ENCODE measurements at places on chromosomes 6 and 20.

- no peak for DNase-seq
Observed at GRCh38 chr6:163249651-163250101, 164.8 kb upstream of the QKI start.

DNA sequence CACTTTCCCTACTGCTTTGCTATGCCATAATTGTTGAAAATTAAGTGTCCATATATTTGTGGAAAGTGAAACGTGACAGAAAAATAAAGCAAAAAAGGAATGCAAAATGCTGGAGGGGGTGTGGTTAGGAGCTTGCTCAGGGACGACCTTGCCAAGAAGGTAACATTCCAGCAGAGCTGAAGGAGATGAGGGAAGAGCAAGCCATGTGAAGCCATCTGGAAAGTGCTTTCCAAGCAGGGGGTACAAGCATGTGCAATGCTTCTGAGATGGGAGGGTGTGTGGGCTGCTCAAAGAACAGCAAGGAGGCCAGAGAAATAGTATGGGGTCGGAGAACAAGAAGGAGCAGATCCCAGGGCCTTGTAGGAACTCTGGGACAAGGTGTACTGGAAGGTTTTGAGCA, 161.7 kb downstream of the ISM1 start:
- DNase-seq: no peak

DNA sequence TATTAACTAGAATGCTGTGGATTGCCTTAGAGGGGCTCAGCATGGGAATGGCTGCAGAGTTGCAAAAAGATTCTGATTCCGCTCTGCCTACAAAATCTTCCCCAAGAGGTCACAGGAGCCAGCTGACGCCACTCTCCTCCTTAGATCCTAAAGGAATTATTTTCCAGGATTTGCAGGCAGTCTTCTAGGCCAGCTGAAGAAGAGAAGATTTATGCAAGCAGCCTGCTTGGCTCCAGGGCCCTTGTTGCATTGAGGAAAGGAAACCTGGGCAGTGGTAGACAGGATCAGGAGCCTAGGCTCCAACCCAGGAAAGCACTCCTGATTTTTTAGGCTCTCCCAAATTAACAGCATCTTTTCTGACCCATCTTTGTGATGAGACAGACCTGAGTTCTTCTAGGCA, 245.8 kb downstream of the PKHD1 start:
- no peak for DNase-seq

DNA sequence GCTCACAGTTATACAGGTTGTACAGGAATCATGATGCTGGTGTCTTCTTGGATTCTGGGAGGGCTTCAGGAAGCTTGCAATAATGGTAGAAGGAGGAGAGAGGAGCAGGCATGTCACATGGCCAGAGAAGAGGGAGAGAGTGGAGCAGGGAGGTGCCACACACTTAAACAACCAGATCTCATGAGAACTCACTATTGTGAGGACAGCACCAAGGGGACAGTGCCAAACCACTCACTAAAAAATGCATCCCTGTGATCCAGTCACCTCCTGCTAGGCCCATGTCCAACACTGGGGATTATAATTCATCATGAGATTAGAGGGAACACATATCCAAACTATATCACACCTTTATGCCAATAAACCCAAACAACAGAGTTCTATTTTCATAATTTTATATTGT, 67.2 kb downstream of the TRDN start:
- no peak for DNase-seq

DNA sequence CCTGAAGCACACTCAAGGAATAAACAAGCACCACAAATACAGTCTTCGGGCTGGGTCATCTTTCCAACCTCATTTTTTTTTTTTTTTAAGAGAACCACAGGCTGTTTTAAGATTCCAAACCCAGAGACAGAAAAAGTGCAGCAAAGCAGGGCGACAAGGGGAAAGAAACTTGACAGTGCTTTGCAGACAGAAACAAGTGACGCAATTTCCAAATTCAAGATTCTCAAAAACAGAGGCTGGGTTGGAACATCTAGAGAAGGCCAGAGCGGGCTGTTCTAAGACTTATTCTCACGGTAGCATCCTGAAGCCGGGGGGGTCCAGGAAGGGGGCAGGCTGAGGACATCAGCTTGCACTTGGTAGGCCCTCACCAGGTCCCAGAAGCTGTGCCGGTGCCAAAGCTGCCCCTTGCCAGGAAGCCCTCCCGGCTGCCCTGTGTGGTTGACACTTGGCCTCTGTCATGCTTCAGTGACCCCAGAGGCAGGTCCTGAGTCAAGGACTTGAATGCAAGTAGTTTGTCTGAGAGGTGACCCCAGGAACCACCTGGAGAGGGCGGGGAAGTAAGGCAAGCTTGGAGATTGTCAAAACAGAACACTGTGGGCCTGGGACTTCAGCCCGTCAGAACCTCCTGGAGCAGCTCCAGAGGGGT, 50.5 kb downstream of the BMP7 start:
- no peak for DNase-seq

- no peak for DNase-seq
Observed at GRCh38 chr6:53029257-53029656, 34.2 kb upstream of the GSTA4 start.

DNA sequence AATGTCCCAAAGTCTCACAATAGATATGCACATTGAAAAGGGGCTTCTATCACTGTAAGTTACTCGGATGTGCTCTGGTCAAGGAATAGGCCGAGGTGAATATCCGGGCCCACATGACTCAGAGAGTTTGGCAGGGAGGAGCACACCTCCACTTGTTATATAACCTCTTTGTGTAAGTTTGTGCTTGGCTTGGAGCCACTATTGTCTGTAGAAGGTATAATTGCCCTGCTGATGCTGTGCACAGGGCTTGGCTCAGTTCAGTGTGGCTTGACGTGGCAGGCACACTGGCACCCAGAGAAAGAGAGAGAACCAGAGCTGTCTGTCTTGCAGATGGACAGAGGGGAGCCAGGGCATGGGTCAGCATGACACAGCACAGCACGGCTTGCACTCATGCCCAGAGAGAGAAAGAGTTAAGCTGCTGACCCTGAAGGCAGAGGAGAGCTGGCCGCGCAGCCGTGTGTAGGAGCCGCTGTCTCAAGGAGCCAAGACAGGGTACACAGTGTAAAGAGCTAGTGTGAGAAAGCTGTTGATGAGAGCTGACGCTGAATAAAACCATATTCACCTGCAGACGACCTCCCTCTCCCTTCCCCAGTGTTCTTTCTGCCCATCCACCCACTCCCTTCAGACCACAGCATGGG, 482.5 kb downstream of the C6orf118 start:
- DNase-seq: no peak

- DNase-seq: no peak
Observed at GRCh38 chr6:167244991-167245390, 46.1 kb upstream of the UNC93A start.

DNA sequence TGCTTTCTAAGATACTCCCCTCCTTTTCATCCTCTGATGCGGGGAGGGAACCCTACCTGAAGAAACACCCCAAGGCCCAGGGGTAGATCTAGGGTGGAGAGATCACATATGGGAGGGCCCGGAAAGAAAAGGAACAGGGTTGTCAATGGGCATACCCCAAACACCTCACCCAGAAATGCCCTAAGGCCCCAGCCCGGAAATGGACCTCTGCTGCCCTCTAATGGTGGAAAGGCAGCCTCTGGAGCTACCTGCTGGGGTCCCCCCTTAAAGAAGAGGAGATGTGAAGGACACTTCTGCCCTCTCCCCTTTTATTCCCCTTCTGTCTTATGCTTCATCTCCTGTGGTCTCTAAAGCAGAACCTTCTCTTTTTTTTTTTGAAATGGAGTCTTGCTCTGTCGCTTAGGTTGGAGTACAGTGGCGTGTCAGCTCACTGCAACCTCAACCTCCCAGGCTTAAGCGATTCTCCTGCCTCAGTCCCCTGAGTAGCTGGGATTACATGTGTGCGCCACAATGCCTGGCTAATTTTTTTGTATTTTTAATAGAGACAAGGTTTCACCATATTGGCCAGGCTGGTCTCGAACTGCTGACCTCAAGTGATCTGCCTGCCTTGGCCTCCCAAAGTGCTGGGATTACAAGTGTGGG, 458 bp upstream of the ARMC12 start:
- peak; percentile 70 for DNase-seq

DNA sequence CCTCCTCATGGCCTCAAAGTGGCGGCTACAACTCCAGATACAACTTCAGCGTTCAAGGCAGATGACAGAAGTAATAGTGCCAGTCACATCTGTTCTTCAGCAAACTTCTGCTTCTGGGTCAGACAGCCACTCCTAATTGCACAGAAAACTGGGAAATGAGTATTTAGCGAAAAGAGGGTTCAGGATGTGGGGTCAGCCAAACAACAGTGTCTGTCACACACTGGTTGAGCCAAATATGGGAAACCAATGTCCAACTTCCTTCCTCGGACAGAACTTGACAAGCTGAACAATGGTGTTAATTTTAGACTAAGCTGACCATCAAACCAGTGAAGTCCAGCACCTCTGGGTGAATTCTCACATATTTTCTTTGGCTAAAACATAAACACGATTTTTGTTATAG, 22.1 kb downstream of the NUDT3 start:
- DNase-seq: no peak

GRCh38 chr6:87074101-87074621, 20.7 kb downstream of the CGA start:
- no peak for DNase-seq

- DNase-seq: no peak
Observed at GRCh38 chr6:142255785-142256184, 46.0 kb upstream of the ADGRG6 start.

DNA sequence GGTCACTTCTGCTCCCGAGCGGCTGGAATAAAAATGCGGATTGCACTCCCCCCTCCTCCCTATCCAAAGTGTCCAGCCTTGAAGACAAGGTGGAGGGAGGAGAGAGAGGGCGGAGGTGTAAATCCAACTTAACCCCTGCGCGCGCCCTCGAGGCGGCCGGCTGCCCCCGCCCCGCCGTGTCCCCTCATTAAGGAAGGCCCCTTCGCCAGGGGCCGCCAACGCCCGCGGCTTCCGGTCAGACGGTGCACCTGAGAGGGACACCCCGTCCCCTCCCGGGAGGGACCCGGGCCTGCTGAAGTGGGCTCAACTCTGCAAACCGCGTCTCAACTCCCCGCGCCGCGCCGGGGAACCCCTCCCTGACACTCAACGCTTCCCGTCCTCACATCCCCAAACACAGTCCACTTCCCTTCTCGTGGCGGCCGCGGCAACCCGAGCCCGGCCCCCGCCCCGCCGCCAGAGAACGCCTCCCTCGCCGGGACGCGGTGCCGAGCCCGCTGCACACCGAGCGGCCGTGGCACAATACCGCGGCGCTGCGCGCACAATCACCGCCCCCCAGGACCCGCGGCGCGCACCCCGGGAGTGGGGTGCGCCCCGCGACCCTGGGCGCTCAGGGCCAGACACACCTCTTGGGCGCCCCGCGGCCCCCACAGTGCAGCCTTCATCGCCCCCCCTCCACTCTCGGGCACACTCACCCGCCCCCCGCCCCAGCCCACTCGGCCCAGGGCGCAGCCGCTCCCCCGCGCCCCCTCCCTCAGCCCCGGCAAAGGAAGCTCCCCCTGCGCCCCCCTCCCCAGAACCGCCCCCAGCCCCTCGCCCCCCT, 102.5 kb downstream of the NOL4L start:
- DNase-seq: no peak

DNA sequence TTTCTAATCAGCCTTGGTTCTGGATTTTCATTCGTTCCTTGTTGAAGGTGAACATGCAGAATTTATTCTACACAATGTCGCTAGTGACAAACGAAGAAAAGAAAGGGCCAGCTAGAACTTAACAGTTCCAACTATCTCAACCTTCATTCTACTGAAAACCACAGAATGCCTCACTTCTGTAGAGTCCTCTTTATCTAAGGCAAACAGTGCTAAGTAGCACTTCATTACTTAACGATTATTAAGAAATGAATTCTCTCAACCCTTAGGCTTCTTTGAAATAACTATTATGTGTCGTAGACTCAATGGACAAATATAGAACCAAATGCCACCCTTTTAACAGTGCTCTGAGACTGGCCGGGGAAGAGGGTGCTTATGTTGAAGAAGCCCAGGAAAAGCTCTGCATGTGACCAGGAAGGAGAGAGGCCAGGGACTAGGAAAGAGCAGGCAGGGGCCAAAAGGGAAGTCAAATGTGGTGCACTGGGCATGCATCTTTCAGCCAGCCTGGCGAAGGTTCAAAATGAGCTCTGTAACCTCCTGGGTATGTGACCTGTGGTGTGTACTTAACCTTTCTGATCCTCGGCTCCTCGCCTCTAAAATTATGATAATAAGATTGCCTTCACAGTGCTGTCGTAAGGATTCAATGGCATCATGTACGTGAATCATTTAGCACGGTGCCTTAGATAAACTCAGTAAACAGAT, 55.4 kb upstream of the BMP2 start:
- no peak for DNase-seq

GRCh38 chr6:24718449-24719124, 367 bp downstream of the C6orf62 start:
- DNase-seq: no peak

- no peak for DNase-seq
Observed at GRCh38 chr20:17495826-17496225, 35.4 kb downstream of the BFSP1 start.
